Stimulated activated CD4-positive, alpha-beta T cell treated with anti-CD3 and anti-CD28 coated beads, Interleukin-1b, Interleukin-23, amount 100 ng/mL, for 48 hours (primary cell): ENCODE measurements at places on chromosomes 1 and 21.
A peak's percentile ranks its signal among the peaks of the same experiment; 100 is the strongest.

DNA sequence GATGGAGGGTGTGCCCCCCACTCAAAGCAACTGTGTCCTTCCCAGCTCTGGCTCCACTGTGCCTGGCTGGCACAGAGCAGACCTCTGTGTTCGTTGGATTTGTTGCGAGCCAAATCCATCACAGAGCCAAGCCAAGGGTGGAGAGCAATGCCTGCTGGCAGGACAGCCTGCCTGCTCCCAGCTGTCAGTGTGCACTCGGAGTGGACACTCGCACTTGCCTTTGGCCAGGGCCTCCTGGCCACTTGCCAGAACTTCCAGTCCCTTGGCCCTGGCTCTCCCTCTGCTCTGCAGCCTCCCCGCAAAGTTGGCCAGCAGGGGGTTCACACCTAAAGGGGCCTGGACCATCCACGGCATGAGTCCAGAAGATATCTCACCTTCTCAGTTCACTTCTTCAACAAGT is 16.4 kb downstream of the HEYL start:
- DNase-seq = no peak

GRCh38 chr1:111582644-111583618 is 36.7 kb upstream of the RAP1A start:
- DNase-seq = no peak

DNA sequence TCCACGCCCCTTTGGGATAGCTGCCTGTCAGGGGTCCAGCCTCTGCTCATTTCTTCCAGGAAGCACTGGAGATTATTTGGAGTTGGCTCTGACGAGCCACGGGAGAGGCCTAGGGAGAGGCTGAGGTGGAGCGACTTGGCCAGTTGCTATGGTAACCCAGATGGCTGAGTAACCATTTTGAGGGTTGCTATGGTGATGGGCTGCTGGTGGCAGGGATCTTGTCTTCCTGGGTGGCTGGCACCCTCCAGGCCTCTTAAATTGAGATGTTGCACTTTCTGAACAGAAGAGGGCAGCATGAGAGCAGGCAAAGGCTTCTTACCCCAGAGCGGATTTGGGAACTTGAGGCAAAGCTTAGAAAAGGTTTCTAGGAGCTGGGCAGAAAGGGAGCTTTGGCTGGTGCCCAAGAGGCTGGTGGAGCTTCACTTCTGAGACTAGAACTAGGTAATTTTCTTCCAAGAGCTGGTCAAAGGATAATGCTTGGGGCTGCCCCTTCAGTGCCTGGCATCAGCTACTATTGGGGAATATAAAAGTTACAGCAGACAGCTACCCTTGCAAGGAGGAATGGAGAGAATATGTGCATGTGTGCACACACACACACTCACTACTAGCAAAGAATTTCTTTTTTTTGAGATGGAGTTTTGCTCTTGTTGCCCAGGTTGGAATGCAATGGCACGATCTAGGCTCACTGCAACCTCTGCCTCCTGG is 72.5 kb downstream of the NDUFS5 start:
- peak; percentile 78 for DNase-seq

GRCh38 chr1:183892351-183892793 is 87.5 kb downstream of the RGL1 start:
- DNase-seq = no peak

DNA sequence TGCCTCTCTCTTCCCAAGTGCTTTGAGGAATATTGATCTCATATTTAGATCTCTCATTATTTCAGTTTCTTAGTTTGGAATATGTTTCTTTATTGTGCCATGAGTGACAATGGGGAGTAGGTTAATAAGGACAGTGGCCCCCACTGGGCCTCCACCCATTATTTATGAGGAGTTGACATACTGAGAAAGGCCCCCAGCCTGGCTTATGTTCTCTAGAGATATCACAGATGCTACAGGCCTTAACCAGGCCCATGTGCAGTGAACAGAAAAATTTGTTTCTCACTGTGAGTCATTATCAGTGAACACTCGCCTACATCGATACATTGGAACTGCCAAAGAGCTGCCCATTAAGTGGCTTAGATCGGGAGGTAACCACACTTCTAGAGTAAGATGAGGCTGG is 35.7 kb upstream of the SYT6 start:
- DNase-seq = no peak

GRCh38 chr21:26425576-26425975 is 147.5 kb downstream of the CYYR1 start:
- DNase-seq = no peak

GRCh38 chr1:160149716-160150115 is 1.7 kb upstream of the ATP1A4 start:
- no peak for DNase-seq

DNA sequence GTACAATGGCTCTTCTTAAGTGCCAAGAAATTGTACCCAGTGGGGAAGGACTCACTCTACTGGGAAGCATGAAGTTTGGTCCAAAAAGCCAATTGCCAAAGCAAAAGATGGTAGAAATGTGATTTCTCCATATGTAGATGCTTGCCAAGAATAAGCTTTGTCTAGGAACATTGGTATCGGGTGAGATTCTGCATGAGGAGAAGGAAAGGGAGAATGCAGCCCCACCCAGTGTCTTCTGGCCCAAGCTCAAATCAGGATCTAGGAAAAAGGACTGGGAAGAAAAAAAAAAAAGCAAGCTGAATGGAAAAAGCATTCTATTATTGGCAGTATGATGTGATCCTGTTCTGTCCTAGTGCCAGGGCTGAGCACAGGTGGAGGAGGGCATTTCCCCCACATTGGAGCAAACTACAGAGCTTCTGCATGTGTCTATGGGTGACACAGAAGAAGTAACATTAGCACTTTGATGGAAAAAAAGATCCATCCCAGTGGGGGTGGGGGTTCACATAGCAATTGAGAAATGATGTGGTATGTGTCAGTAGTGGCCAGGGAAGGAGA is 226.6 kb downstream of the KCNH1 start:
- DNase-seq = no peak

GRCh38 chr21:45256021-45256911 is 31.4 kb downstream of the POFUT2 start:
- no peak for DNase-seq

GRCh38 chr1:210697185-210697584 is 368.5 kb downstream of the HHAT start:
- DNase-seq = no peak

DNA sequence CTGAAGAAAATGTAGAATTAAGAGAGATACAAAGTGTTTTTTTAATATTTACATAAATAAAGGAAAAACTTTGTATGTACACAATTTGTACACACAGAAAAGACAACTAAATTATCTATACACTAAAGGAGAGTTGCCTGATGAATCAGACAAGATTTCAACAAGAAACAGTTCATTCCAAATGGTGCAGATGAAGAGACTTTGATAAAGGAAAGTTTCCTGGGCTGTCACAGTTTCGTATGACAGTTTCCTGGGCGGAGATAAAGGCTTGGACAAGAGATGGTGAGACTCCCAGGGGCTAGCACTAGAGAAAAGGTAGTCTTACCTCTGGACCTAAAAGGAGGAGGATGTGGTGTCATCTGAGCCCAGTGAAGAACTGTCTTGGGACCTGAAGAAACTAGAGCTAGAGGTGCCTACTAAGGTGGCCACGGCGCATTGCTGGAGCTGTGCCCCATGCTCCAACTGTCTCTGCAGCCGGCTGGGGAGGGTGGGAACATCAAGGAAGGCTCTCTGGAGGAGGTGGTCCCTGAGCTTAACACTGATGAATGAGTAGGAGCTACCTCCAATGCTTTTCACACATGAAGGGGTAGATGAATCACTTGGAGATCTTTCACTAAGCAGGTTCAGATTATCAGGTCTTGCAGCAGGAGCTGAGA is 32.2 kb downstream of the ETS2 start:
- DNase-seq = no peak

GRCh38 chr1:161217831-161218230 is 2.7 kb downstream of the FCER1G start:
- DNase-seq = no peak

- DNase-seq = no peak
These were observed 601.2 kb downstream of the LMO4 start for GRCh38 chr1:87929906-87930305.

- peak; percentile 59 for DNase-seq
These were observed at the start of gene CSF1 for GRCh38 chr1:109910123-109910962. TSS of gene CSF1 (plus strand) at chr1:109910849. CDS start at chr1:109911024, 175 bp downstream.

GRCh38 chr1:150557065-150557600 is 7.9 kb downstream of the ADAMTSL4 start:
- no peak for DNase-seq

- DNase-seq = no peak
These were observed 8.1 kb downstream of the OR11L1 start for GRCh38 chr1:247833601-247834000.

DNA sequence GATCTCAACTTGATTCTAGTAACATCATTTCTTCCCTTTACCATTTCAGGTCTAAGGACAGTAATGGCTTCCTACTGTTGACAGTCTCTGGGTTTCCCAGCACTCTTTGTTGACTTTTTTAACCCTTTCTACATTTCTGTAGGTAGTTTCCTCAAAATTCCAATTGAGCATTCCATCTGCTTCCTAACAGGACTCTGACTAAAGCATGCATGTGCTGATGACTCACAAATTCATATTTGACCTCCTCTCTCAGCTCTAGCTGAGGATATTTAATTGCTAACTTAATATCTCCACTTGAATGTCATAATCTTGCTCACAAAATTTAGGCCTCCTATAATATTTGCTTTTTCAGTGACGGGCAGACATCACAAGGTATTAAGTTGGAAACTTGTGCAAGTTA is 93.3 kb upstream of the ZNHIT6 start:
- no peak for DNase-seq

DNA sequence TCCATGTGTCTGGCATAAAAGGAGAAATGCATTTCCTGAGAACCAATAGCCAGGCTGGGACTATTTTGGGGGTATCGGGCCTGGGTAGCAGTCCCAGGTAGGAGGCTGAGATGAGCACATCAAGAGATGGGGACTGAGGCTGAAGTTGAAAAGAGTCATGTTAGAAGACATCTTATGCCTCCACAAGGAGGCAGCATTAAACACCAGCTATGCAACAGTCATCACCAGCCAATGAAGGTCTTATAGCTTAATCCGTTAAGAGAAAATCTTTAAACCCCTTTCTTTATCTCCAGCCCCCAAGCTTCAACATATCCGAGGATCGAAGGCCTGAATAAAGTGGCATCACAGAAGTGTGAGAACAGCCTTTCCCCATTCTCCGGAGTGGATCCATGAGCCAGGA is 640.7 kb upstream of the PTBP2 start:
- DNase-seq = no peak

DNA sequence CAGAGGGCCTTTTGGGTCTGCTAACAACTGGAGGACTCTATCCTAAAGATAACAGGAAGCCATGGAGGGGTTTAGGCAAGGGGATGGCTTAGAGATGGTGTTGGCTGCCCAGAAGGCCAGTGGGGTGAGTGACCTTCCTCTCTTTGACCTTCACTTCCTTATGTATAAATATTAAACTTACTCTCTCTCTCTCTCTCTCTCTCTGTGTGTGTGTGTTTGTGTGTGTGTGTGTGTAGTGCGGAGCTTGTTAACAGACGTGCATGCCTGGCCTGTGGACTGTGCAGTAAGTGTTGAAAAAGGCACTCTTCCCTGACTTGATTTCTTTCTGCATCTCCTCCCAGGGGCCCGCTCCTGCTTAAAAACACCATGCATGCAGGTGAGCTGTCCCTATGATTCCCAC is 10.0 kb downstream of the MROH7 start:
- DNase-seq = no peak

DNA sequence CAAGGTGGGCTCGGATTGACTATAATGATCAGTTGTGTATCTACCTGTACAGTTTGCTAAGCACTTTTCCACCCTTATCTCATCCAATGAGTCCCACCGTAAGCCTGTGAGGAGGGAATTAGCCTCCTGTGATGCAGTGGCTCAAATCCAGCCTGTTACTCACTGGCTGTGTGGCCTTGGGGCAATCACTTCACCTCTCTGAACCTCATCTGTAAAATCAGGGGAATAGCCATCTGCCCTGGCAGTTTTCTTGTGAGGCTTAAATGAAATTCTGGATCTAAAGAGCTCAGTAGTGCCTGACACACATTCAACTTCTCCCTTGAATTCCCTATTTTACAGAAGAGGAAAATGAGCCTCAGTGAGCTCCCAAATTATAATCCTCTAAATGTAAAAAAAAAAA is 7.4 kb upstream of the EXTL1 start:
- DNase-seq = no peak

GRCh38 chr1:248703674-248704073 is 1.1 kb upstream of the OR14I1 start:
- DNase-seq = no peak

- DNase-seq = no peak
These were observed 57.6 kb downstream of the RIMS3 start for GRCh38 chr1:40607921-40608320.

DNA sequence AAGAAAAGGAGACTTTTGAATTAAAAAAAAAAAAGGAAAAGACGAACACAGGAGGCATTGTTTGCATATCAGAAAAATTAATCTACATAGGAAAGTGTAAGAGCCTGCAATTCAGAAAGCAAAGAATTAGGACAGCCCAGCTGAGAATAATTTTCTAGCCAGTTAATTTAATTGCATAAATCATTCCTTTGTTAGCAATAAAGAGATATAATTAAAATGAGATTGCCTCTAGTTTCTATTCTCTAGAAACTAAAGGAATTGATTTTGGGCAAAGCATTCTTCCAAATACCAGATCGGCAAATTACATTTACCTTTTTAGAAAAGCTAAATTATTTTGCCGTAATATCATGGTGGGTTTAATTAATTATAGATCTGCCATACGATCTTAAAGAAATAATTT is 46.0 kb downstream of the NUF2 start:
- no peak for DNase-seq

- DNase-seq = no peak
These were observed 987.8 kb upstream of the ADAMTS5 start for GRCh38 chr21:27954543-27955165.

GRCh38 chr1:9294405-9294773 is 1.7 kb downstream of the SPSB1 start:
- peak; percentile 59 for DNase-seq

GRCh38 chr1:168766568-168766967 is 37.6 kb upstream of the DPT start:
- no peak for DNase-seq

GRCh38 chr1:98870959-98871903 is 133.4 kb downstream of the PLPPR5 start:
- DNase-seq = peak; percentile 24

DNA sequence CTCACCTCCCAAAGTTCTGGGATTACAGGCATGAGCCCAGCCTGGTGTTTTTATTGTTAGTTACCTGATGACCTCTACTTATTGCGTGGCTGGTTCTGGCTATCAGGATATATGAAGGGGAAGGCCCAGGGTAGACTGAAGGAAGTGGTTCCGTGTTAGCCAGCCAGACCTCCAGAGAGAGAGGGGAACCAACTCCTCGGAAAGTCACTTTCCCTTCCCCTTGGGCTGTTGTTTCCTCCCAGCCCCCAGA is 2.5 kb upstream of the RCSD1 start:
- no peak for DNase-seq

- peak; percentile 19 for DNase-seq
These were observed 430 bp downstream of the WASF2 start for GRCh38 chr1:27489501-27489972.

- no peak for DNase-seq
These were observed at the start of gene PDPN for GRCh38 chr1:13583595-13583965. TSS of gene PDPN (plus strand) at chr1:13583832. CDS start at chr1:13584034, 202 bp downstream.
